ENCODE measurements at places on chromosomes 13 and 19. TPM values are rescaled to one million over a fixed set of nuclear protein-coding genes. Genes with fewer than 3 reads are reported as not detected.

Gene ZNF749
- 14.1 TPM for total RNA-seq

Gene PSG7
- total RNA-seq, result not detected

Gene GRIN2D
- total RNA-seq, result 2.4 TPM

Gene LILRA1
- 0.50 TPM for total RNA-seq

Gene SLC10A2
- total RNA-seq, result not detected

Gene TNFSF13B
- total RNA-seq, result 3.7 TPM

Data from testis (tissue), 5 donors.